ENCODE measurements at places on chromosomes 16 and 17.

GRCh38 chr17:45267436-45268055, 5.7 kb upstream of the SPATA32 start:
- DNase-seq: no peak

- no peak for DNase-seq
These were observed 13.3 kb downstream of the UTS2R start for GRCh38 chr17:82384730-82385481.

GRCh38 chr17:49688848-49689247, 11.0 kb upstream of the SPOP start:
- no peak for DNase-seq

GRCh38 chr16:87704754-87705353, 60.9 kb downstream of the KLHDC4 start:
- DNase-seq: no peak

DNA sequence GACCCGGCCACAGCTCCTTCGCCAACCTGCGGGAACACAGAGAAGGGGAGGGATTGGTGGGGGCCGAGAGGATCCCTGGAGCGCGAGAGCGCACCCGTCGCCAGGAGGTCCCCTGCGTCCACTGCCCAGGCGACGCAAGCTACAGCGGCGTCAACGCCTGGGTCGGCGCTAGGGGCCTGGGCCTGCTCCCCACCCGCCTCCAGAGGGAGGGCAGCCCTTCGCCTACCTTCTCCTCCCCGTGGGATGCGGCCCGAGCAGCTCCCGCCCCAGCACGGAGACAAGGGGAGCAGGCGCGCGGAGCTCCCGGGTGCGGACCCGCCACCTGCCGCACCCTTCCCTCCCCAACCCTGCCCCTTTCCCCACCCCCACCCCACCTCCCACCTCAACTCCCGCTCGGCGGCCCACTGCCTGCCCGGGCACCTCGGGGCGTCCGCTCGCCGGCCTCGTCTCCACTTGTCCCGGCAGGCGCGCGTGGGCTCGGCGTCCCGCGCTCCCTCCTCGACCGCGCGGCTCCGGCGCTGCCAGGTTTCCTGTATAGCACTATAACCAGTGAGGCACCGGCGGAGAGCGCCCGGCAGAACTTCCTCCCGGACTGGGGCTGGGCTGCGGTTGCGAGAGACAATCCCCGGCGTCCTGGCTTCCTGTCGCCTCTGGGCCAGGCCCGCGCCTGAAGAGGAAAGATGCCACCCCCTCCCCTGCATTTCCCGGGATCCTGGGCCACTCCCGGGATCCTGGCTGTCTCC, 119.1 kb upstream of the SMURF2 start:
- DNase-seq: no peak

- no peak for DNase-seq
These were observed 23.0 kb upstream of the GNA13 start for GRCh38 chr17:65079489-65079900.

DNA sequence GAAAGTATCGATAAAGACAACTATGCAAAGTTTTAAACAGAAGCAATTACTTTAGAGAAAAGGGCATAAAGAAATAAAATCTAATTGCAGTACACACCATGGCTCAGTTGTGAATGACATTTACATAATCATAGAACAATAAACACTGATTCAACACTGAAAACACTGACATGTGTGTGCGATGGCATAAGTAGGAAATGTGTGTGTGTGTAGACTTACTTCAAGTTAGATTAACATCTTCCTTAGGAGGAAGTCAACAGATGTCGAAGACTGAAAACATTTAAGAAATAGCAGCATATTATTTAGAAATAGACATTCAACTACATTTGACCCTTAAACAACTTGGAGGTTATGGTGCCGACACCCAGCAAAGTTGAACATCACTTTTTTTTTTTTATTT, 172.4 kb downstream of the STX8 start:
- DNase-seq: no peak

GRCh38 chr16:89140401-89140800, 31.1 kb upstream of the CDH15 start:
- DNase-seq: no peak

- DNase-seq: no peak
These were observed 14.2 kb downstream of the SPHK1 start for GRCh38 chr17:76398523-76399174.

DNA sequence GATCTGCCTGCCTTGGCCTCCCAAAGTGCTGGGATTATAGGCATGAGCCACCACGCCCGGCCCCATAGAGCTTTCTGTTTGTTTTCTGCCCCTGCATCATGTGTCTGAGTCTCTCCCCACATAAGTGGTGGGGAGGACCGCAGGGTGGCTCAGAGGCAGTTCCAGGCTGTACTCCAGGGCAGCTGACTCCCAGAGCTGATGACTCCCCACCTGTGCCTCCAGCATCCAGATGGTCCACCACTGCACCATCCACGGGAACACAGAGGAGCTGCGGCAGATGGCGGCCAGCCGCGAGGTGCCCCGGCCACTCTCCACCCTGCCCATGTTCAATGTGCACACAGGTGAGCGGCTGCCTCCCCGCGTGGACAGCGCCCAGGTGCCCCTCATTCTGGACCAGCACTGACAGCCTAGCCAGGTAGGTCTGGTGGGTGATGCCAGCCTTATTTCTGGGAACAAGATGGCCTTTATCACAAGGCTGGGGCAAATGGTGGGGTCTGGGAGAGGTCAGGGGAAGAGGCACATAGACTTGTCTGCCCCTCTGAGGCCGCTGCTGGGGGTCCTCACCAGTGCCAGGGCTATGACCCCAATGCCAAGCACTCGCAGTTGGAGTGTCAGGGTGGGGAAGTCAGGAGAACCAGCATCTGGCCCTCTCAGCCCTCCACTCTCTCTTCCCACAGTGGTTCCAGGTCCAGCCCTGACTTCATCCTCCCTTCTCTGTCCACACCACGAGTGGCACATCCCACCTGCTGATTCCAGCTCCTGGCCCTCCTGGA, 9.4 kb downstream of the SGCA start:
- DNase-seq: no peak

DNA sequence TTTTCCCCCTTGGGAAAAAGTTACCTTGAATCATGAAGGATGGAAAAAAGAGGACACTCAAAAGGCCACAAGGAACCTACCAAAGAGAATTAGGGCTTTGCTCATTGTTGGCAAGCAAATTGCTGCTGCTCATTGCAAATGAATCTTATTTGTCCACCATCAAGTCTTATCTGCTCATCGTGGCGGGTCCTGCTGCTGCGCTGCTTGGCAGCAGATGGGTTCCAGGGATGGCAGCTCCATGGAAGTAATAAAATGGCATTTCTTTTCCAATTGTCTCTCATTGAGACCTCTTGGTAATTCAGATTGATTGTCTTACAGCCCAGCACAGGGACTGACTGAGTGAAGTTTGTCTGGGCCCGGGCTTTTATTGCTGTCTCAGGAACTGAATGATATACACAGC, 118.7 kb downstream of the MRM1 start:
- DNase-seq: no peak

DNA sequence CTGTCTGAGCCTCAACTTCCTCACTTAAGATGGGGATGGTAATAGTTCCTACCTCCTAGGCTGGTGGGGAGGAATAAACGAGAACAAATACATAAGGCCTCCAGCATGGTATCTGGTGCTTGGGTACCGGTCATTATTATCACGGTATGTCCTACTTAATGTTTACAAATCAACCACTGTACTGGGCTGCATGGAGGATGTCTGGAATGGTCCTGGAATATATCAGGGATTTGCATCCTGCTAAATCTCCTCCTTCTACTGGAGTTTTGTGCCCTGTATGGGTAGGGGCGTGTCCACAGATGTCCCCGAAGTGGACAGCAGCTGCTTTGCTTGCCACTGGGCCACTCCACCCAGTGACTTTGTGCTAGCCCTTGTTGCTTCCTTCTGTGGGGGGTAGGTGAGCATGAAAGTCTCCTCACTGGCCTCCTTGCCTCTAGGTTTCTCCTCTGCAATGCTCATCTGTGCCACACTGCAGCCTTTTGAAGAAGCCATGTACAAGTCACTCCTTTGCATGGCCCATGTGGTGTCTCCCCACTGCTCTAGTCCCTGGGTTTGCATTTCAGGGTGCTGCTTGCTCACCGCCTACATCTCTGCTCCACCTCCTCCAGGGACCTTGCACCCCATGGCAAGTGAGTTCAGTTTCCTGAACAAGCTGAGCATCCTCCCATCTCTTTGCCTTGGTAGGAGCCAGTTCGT, 2.2 kb upstream of the CMIP start:
- no peak for DNase-seq

DNA sequence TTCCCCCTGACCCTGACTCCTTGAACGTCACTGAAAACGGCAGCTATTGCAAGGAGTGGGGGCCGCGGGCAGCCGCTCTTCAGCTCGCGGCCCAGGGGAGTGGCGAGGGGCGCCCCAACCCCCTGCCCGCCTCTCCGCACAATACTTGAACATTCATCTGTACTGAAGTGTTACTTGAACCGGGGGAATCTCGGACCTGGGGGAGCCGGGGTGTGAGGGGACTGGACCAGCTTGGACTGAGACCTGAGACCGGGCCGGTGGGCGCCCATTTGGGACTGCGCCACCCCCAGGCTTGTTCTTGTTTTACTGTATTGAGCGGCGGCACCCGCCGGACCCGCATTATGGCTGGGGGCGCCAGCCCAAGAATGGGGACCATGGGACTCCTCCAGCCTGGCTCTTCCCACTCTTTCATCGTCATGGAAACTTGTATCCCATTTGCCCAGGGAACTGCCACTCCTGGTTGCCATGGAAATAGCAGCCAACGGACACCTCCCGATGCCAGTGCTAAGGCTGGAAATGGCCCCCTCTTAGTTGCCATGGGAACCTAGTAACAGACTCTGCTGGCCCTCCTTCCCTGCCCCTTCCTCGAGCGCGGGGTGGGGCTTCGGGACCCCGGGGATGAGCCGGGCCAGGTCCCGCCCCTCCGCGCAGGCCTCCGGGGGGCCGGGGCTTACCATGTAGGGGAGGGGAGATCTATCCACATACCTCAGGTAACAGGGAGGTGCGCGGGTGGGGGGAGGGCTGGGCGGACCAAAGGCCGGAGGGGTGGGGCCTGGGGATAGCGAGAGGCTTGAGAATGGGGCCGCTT, 805 bp upstream of the ORAI3 start:
- DNase-seq: peak; percentile 96
